NCI-H345 (cell line): ENCODE measurements at places on chromosomes 5 and 9.

- DNase-seq, result no peak
Observed at GRCh38 chr9:11182001-11182400, 569.2 kb upstream of the PTPRD start.

DNA sequence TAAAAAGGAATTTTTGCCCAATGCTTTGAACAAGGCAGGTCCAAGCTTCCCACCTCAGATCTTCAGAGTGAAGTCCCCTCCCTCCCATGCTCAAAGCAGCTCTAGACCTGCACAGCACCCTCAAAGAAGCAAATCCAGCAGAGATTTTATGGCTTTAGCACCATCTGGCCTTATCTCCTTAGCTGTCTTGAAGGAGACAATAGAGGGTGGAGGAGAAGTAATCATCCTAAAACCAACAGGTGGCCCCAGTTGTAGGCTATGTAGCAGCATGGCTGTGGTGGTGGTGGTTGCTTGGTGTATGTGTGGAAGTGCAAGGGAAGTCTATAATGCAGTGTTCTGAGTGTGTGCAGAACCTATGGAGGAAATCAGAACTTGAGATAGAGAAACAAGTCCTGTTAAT lies 140.1 kb downstream of the GRIA1 start:
- no peak for DNase-seq

- no peak for DNase-seq
Observed at GRCh38 chr5:124124711-124125229, 612.8 kb downstream of the CSNK1G3 start.

DNA sequence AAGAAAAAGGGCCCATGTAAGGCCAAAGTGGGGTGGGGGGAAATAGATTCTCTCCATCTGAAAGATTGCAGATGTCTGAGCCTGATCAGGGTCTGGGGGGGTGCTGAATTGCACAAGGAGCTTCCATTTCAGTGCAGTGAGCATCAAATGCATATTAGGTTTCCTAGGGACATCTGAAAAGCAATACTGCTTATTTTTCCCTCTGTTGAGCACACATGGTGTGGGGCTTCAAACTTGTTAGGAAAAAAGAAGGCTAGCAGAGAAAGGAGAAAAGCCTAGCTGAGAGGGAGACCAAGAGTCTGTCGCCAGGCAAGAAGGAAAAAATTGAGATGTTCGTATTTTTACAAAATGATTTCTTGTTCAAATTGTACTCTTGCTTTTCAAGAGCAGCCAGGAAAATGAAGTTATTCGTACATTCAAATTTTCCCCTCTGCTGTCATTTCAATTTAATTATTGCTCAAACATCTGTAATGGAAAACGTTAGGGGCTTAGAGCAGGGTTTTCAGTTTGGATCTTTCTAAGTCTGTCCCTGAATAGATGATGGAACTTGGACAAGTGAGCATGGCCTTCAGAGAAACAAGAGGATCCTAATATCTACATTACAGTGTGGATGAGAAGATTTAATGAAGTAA lies 191.9 kb upstream of the GAS1 start:
- no peak for DNase-seq

- DNase-seq, result no peak
Observed at GRCh38 chr5:29054282-29054681, 2015.9 kb upstream of the CDH9 start.

DNA sequence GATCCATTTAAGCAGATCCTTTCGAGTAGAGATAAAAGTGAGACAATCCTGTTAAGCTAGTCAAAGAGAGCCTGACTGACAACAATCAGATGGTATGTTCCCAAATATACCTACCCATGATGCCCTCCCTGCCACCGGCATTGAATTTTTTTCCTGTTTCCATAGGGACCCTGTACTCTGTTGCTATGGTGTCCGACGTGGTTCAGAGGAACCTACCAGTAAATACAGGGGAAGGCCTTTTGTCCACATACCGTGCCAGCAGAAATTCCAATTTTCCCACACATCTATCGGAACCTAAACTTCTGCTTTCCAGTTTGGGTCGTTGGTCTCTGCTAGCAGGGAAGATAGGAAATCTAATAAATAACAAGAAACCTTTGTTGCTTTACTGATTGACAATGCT lies 64.7 kb downstream of the MEGF10 start:
- no peak for DNase-seq

- DNase-seq, result no peak
Observed at GRCh38 chr5:44001675-44002380, 387.4 kb downstream of the FGF10 start.

DNA sequence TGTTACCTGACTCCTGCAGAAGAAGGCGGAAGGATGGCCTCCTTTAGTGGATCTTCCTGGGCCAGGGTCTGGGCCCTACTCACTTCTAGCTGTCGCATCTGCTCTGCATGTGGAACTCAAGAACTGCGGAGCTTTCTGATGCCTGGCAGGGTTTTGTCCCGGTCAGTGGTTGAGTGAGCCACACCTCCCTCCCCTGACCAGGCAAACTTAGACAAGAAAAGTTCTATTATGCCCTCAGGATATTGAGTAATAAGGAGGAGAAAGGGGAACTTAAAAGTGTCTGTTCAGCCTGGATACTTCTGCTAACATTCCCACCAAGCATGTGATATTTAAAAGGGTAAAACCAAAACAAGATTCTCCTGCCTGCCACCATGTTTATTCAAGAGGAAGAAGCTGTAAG lies at the start of gene FYB1:
Gene FYB1, minus strand, starts transcription at position 127 of the 400 bp plus-strand sequence. CDS start 16,603 bp downstream, outside the sequence.
- DNase-seq, result no peak

DNA sequence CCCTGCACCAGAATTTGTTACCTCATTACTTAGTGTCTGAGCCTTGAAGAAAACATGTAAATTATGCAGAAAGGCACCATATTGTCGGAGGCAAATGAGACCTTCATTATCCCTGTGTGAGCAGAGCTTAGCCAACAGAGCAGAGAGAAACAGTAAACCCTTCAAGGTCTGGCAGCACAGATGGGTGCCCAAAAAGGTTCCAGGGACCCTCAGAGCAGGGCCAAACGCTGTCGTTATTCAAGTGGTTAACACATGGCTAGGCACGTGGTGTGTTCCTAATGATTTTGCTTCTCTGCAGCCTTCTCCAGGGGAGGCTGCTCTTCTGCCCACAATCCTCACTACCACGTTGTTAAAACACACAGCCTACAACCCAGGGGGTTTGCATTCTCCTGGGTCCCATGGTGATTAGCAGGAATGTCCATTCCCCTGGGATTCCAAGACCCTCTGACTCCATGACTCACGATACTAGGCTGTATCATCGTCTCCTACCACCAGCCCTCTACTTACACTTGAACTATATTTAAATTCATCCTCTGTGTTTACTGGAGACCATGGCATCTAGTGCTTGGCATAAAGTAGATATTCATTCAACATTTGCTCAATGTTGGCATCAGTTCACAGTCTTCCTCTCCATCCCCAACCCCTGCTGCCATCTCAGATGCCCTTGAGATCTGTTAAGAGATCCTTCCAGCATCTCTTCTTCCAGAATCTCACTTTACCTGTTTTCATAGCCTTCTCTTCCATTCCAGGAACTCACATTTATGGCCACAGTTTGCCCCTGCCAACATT lies 174.5 kb upstream of the RAD23B start:
- DNase-seq, result no peak

- DNase-seq, result peak; percentile 94
Observed at GRCh38 chr5:14560091-14560595, 21.4 kb upstream of the OTULINL start.

DNA sequence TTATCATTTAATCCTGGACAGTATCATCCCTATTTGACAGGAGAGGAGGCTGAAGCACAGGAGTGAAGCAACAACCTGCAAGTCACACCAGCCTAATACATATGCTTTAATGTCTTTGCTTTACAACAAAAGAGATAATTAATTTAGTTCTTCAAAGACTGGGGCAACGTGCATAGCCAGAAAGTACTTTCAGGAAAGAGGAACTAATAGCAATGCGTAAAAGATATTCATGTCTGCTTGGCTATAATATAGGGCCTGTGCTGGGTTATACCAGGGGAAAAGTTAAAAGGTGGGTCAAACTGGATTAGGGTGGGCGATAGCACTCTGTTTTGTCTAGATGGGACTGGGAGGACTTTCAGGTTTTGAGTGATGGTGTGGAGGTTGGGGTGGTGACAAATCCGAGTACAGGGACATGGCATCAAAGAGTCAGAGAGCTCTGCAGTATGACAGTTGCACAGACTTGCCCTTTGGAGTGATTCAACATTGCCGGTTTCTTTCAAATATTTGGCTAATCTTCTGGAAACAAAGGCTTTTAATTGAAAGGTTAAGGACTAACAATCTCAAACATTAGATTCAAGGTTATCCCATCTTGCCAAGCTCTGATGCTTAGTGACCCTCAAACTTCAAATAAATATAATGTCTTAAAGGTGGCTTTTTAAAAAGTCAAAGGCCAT lies 11.9 kb downstream of the DAB2 start:
- DNase-seq, result no peak

GRCh38 chr5:34563931-34564709 lies 92.0 kb upstream of the RAI14 start:
- DNase-seq, result no peak

- DNase-seq, result no peak
Observed at GRCh38 chr9:3893519-3893918, 367.7 kb upstream of the RFX3 start.

DNA sequence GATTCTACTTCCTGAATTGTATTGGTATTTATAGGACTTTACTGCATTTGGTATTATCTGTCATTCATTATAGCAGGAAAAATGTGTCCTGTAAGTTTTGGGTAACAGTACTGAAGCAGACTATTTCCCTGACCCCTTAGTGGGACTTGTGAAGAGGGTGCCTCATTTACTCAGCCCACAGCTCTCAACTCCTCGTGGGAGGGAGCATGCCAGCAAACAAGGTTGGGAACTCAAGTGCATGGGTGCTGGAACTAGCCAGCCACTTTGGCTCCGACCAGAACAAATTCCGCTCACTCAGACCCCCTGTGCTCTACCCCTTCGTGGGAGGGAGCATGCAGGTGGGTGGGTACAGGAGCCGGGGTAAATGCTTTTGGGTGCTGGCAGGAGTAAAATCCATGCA lies 1773.5 kb upstream of the WWC1 start:
- no peak for DNase-seq

DNA sequence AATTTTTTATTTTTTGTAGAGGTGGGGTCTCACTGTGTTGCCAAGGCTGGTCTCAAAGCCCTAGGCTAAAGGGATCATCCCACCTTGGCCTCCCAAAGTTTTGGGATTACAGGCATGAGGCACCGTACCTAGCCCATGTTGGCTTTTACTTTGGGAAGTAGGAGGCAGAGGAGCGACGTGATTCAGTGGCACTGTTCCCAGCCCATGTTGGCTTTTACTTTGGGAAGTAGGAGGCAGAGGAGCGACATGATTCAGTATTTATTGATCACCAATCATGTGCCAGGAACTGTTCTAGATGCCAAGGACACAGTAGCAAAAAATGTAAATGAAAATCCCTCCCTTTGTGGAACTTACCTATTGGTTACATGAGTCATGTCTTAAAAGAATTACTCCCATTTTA lies 18.3 kb downstream of the SNX24 start:
- DNase-seq, result no peak

DNA sequence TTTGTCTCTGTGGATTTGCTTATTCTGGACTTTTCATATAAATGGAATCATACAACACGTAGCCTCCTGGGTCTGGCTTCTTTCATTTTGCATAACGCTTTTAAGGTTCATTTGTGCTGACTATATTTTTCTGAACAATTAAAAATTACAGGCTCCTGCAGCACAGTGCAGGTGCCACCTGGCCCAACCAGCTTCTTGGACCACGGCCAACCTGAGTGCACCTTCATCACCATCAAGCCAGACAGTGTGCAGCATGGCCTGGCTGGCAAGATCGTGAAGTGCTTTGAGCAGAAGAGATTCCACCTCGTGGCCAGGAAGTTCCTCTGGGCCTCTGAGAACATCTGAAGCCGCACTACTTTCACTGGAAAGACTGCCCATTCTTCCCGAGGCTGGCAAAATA lies 53.5 kb upstream of the COL15A1 start:
- peak; percentile 51 for DNase-seq

- peak; percentile 19 for DNase-seq
Observed at GRCh38 chr5:144187699-144188294, 17.1 kb downstream of the KCTD16 start.

DNA sequence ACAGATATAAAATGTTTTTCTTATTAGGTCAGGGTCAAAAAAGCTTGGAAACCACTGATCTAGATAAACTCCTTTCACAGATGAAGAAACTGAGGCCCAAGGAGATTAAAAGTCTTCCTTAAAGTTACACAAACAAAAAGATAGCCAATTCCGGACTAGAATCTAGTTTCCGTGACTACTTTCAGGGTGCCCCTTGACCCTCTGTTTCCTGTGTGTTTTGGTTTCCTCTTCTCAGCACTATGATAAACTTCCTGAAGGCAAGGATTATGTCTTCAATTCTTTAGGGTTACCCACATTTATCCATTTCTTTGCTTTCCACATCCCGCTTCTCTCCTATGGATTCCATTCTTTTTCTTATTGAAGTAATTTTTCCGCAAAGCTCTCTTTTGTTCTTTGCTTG lies 83.1 kb downstream of the ADAMTS12 start:
- no peak for DNase-seq

- DNase-seq, result no peak
Observed at GRCh38 chr5:66074901-66075300, 69.2 kb upstream of the SREK1 start.

- DNase-seq, result peak; percentile 62
Observed at GRCh38 chr5:55232271-55232984, 980 bp downstream of the CCNO start.

DNA sequence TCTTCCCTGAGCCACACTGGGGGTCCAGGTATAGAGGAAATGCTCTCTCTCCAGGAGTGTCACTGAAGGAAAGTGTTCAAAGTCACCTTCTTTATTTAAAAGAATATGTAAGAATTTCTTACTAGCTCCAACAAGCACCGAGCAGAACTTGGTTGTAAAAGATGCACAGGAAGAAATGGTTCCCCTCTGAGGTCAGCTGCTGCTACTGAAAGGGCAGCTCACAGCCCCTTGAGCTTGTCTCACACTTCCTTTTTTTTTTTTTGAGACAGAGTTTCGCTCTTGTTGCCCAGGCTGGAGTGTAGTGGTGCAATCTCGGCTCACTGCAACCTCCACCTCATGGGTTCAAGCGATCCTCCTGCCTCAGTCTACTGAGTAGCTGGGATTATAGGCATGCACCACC lies 77.2 kb downstream of the PRRT1B start:
- no peak for DNase-seq

GRCh38 chr9:127707766-127708165 lies 978 bp downstream of the CFAP157 start:
- no peak for DNase-seq

GRCh38 chr5:71475788-71476384 lies 20.4 kb downstream of the BDP1 start:
- DNase-seq, result no peak

GRCh38 chr5:113133211-113133975 lies 156.8 kb downstream of the DCP2 start:
- DNase-seq, result no peak

GRCh38 chr5:102453716-102454115 lies 45.1 kb downstream of the SLCO6A1 start:
- no peak for DNase-seq

- DNase-seq, result no peak
Observed at GRCh38 chr9:79266986-79267385, 304.8 kb upstream of the TLE4 start.

- no peak for DNase-seq
Observed at GRCh38 chr9:16553869-16554540, 316.5 kb downstream of the BNC2 start.

- DNase-seq, result peak; percentile 53
Observed at GRCh38 chr5:157917899-157918809, 59.2 kb upstream of the CLINT1 start.
